ENCODE measurements at places on chromosomes 2 and 18.

DNA sequence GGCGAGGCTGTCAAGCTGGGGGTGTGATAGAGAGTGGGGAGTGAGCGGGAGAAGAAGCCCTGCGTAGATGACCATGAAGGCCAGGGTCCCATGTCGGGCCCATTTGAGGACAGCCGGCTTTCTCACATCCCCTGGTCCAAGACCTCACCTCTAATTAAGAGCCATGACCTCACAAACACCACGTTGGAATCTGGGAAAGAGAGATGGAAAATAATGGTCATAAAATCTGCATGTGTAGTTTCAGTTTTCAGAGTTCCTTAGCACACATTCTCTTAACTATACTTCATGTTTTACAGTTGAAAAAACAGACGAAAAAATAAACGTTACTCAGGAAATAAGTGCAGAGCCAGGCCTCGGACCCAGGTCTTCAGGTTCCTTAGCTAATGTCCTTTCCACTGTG lies 244.8 kb upstream of the SIX2 start:
- DNase-seq: no peak

DNA sequence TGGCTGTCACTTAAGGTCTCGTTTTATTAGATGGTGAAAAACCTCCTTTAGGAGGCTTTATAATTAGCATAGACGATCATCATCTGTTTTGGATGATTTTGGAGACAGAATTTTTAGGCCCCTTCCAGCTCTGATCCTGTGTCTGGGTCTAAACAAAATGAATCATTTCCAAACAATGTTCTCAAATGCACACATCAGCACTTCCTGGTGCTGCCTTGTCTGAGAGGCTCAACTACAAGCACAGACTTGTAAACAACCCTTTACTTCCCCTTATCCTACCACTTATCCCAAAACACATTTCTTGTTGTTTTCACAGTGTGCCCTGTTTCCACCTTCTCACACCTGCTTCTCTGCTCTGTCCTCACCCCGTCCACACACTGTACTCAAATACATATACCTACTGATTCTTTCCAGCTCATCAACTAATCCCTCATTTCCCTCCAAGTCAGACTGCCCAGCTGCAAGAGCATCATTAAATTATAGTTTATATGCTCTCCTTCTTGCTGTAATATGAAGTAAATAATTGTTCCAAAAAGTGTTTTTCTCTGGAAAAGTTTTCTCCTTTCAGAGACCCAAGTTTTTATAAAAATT lies 71.2 kb upstream of the COL3A1 start:
- DNase-seq: no peak

DNA sequence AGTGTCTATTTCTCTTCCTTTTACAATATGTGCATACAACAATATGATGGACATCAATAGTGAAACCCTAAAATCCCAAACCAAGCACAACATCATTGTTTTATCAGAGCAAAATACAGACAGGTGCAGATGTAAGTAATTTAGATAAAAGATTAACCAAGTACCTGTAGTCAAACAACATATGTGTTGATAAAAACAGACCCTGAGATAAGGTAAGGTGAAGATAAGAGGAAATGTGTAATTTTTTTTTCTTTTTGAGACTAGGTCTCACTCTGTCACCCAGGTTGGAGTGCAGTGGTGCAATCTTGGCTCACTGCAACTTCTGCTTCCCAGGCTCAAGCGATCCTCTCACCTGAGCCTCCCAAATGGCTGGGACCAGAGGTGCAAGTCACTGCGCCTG lies 589.8 kb downstream of the PLCL1 start:
- no peak for DNase-seq

DNA sequence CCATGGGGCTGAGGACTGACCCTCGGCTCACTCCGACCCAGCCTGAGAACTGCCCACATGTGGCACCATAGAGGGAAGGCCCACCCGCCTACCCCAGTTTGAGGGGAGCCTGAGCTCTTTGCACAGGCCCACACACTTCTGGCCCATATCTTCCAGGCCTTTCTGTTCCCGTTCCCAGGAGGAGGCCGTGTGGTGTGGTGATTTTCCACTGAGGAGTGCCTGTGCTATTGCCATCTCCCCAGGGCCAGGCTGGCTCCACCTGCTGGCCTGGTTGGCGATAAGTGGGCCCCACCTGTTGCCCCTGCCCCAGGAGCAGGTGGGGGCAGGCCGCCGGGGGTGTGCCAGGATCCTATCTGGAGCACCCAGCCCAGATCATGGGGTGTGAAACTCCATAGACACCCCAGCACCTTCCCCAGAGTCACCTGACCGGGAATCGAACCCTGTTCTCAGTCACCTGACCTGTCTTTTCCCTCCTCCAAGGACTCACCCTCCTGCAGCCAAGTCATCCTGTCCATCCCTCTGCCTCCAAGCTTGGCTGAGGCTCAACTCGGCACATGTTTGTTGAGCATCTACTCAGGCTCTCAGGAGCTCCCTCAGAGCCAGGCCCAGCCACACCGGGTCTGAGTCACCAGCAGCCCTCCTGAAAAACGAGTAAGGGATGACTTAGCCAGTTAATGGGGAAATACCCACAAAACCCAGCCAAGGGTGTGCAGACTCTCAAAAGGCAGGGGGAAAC lies 120.1 kb downstream of the CYP26B1 start:
- no peak for DNase-seq

DNA sequence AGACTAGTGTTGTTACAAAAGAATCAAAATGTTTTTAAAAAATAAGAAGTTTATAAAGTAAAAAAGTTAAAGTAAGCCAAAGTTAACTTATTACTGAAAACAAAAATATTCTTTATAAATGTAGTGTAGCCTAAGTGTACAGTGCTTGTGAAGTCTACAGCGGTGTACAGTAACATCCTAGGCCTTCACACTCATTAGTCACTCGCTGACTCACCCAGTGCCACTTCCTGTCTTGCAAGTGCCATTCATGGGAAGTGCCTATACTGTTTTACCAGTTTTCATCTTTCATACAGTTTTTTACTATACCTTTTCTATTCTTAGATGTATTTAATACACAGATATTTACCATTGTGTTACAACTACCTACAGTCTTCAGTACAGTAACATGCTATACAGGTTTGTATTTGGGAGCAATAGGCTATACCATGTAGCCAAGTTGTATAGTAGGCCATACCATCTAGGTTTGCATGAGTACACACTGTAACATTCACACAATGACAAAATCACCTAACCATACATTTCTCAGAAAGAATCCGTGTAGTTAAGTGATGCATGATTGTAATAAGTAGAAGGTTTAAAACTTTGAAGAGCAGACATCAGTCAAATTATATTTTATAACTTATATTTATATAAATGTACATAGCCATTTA lies 13.4 kb downstream of the SERPINB7 start:
- DNase-seq: no peak

DNA sequence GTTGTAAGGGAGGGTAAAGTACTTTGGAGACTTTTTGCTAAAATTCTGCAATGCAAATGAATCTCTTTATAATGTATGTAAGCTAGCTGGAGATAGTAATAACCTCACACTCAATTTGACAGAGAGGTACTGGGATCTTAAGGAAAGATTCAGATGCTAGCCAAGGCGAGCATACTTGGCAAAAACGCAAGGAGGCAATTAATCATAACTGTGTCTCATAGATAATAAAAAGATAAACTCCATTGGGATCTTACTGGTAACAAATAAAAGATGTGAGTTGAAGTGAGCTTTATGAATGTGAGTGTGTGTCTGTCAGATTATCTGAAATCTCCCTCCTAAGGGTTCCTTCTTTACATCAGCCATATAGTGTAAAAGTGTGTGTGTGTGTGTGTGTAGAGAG lies 533.0 kb downstream of the TMX3 start:
- DNase-seq: no peak

- no peak for DNase-seq
Measured at GRCh38 chr18:34397286-34397896, 172.7 kb upstream of the NOL4 start.

GRCh38 chr2:156803243-156803642 lies 367.1 kb downstream of the GPD2 start:
- no peak for DNase-seq

GRCh38 chr2:149924028-149924427 lies 336.5 kb upstream of the MMADHC start:
- DNase-seq: no peak

- DNase-seq: no peak
Measured at GRCh38 chr2:128793404-128793803, 474.7 kb upstream of the HS6ST1 start.

- DNase-seq: no peak
Measured at GRCh38 chr2:40041422-40042382, 262.6 kb upstream of the THUMPD2 start.

- DNase-seq: no peak
Measured at GRCh38 chr2:77155511-77155910, 366.7 kb downstream of the LRRTM4 start.

DNA sequence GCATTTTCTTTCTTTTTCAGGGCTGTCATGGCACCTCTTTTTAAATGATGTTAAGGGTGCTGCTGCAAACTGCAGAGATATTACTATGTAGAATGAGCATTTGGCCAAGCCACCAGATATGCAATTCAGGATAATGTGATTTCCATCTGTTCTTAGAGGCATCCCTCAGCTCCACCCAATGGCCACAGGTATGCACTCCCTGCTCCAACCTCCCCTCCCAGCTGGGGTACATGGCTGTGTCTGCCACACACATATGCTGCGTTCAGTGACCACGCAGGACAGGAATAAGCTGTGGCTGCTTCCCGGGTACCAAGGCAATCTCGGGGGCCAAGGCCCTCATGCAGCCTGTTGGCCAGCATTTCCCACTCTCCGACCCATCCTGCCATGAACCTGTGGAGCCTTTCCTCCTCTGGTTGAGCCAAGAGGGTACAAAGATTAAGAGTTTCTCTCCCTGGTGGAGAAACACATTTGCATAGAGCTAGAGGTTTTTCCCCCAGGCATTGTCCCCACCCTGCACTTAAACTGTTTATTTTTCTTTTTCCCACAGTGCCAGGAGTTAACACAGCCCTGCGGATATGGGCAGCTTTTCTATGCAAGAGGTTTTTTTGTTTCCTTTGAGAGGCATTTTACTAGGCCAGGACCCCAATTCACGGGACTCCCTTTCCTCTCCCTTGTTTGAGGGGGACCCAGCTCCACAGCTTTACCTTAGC lies 147.0 kb downstream of the GCA start:
- DNase-seq: no peak

- no peak for DNase-seq
Measured at GRCh38 chr18:59318460-59319050, at the start of gene CPLX4. Gene CPLX4, minus strand, starts transcription at chr18:59318649. Its CDS starts 187 bp downstream, at chr18:59318462.

DNA sequence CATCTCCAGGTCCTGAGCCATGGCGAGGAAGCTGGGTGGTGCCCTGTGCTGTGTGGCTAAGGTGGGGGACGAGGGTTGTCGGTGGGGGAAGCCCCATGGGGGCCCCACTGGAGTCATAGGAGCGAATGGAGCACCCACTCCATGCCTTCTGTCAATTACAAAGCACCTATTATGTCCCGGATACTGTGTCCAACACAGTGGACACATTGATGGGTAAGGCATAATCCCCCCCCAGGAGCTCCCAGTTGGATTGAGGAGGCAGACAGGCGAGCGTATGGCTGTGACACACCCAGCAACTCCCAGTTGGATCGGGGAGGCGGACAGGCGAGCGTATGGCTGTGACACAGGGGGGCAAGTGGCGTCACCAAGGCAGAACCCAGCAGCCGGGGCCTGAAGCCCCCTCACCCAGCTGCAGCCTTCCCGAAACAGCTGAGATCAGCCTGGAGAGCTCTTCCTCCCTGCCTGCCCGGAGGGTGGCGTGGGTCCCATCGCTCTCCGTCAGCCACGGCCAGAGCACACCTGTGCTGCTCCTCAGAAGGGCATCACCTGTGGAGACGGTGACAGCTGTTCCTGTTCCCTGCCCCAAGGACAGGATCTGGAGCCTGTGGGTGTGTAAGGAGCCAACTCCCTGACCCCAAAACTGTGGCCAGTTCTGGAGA lies 69.6 kb downstream of the HPCAL1 start:
- no peak for DNase-seq

- DNase-seq: no peak
Measured at GRCh38 chr2:180705122-180705521, 275.3 kb upstream of the UBE2E3 start.

DNA sequence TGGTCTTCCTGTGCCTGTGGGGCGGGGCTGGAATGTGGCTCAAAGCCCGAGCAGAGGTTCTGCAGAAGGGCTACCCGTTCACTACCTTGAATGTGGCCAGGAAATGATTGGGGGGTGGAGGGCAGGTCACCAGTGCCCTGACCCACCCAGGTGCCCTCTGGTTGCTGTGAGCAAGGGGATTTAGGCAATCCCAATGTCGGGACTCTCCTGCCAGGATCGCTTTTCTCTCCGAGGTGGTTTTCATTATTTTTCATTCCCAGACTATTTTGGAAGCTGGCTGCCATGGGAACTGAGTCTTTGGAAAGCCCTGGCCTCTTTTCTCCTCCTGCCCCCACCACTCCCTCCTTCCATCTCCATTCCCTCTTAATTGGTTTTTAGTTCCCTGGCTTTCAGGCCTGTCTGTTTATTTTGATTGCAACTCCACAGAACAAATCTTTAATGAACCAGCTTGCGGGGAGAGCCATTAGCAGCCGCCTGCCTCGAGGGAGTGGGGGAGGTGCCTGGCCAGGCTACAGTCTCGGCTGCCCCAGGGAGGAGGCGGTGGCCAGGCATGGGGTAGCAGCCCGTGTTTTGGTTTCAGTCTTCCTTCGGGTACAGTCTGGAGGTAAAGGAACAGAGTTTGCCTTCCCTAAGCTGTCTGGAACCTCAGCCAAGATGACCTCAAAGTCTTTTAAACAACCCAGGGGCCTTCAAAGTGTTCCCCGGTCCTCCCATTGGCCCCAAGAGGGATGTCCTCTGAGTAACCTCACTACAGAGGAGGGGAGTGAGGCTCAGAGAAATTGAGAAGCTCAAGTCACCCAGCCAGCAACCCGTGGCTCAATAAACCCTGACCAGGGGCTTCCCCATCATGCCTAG lies 114.4 kb upstream of the HAAO start:
- peak; percentile 72 for DNase-seq

- DNase-seq: no peak
Measured at GRCh38 chr2:189260361-189260814, 80.8 kb upstream of the COL5A2 start.

DNA sequence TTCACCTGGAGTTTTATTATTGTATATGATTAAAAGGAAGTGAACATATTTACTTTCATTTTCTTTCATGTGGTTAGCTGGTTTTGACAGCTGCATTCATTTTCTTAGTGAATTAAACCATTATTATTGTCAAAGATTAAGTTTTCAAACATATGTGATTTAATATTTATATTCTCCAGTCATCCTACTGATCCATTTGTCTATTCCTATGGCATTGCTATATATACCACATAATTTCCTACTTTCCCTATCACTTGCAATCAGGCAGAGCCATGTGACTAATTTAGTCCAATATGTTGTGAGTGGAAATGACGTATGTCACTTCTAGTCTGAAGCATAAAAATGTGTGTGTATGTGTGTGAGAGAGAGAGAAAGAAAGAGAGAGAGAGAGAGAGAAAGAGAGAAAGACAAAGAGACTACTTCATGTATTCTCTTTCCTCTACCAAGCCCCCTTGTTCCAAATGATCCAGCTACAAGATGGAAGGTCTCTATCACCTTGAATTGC lies 12.0 kb upstream of the TACR1 start:
- no peak for DNase-seq
